Suprapubic skin (tissue), 4 donors: ENCODE measurements at places on chromosomes 16 and 17. TPM values are rescaled to one million over a fixed set of nuclear protein-coding genes. Genes with fewer than 3 reads are reported as not detected.

GRCh38 chr16:50932348-50932935 lies 190.6 kb downstream of the CYLD start:
- no peak for DNase-seq

The TBC1D3I gene
- total RNA-seq, result not detected

GRCh38 chr17:69300222-69300621 lies 26.7 kb downstream of the ABCA5 start:
- DNase-seq, result no peak

- peak; percentile 73 for DNase-seq
Observed at GRCh38 chr17:51165680-51166197, 472 bp upstream of the NME2 start.

DNA sequence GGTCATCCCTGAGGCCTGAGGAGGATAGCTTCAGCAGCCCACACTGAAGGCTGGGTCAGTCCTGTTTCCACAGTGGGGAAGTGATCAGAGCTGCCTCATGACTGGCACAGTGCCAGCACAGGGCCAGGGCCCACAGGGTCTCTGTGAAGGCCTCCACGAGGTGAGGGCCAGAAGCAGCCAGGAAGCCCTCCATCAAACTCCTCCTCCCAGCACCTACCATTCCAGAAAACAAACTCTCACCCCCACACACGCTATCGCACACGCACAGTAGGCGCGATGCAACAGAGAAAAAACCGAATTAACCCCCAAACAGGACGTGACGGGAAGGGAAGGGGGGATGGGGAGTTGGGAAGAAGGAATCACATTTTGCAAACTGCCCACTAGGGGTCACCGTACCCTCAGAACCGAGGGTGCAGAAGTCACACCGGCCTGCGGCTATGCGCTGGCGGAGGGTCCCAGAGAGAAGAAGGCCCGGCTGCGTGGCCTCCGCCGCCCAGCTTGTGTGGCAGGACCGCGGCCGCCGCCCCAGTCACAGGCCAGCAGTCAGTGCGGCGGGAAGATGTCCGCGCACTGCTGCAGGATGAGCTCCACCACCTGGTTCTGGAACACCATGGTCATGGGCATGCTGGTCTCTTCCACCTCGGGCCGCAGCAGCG lies 37.6 kb downstream of the ARHGAP27 start:
- no peak for DNase-seq

DNA sequence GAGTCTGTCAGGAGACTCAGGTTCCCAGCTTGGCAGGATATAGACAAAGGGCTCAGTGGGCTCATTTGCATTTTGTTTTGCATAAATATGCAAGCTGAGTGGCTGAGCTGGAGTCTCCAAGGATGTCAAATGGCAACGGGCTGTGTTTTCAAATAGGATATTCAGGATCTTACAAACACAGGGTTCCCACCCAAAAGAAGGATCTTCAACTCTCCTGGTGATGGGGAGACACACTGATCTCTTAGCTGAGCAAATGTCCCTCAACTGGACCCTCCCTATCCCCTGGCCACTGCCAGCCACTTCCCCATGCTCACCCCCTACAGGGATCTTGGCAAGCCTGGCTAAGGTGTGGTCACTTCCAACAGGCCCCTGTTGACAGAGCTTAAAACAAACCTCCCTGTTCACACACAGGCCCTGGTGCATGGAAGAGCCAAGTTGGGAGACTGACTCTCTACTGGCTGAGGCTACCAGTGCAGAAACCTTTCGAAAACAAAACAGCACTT lies 61.6 kb downstream of the SOX9 start:
- no peak for DNase-seq

The MYH1 gene
- not detected for total RNA-seq

- DNase-seq, result no peak
Observed at GRCh38 chr16:48617104-48617705, 7.2 kb upstream of the N4BP1 start.

GRCh38 chr16:80968386-80969113 lies 38.1 kb downstream of the CMC2 start:
- no peak for DNase-seq

The MYH8 gene
- total RNA-seq, result not detected

DNA sequence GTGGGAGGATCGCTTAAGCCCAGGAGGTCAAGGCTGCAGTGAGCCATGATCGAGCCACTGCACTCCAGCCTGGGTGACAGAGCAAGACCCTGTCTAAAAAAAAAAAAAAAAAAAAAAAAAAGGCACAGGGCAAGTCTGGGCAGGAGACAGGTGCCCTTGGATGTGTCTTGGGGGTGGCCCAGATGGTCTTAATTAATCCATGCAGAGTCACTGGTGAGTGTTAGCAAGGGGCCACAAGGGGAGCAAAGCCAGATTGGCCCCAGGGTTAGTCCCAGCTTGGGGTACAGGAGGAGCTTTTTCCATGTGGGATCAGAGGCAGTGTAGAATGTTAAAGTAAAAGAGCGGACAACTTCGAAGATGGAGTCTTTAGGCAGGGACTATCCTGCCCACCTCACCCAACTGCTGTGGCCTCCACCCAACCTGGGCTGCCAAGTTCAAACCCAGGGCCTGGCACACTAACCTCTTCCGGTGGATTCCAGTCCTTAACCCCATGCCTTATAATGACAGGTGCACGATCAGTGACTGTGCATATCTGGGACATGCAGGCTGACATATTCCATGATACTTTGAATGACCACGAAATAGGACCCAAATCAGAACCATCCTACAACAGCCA lies 32.2 kb upstream of the MFSD6L start:
- DNase-seq, result no peak

GRCh38 chr16:524274-525040 lies 3.1 kb upstream of the CAPN15 start:
- no peak for DNase-seq

The C17orf67 gene
- 0.52 TPM for total RNA-seq

DNA sequence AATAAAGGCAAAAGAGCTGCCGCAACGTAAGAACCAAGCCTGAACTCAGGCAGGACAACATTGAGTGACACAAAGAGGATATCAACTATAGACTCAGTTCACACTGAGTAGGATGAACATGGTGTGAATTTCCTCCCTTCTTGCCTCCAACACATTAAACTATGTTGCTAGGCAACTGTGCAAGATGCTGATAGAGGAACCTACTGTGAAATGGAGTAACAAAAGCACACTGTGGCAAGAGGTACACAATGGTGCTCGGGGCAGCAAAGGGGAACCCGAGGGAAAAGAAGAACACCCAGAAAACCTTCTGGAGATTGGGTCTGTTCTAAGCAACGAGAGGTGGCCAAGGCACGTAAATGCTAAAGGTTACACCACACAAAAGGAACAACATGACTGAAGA lies 34.1 kb downstream of the GRB2 start:
- DNase-seq, result no peak

The CCL4 gene
- not detected for total RNA-seq

DNA sequence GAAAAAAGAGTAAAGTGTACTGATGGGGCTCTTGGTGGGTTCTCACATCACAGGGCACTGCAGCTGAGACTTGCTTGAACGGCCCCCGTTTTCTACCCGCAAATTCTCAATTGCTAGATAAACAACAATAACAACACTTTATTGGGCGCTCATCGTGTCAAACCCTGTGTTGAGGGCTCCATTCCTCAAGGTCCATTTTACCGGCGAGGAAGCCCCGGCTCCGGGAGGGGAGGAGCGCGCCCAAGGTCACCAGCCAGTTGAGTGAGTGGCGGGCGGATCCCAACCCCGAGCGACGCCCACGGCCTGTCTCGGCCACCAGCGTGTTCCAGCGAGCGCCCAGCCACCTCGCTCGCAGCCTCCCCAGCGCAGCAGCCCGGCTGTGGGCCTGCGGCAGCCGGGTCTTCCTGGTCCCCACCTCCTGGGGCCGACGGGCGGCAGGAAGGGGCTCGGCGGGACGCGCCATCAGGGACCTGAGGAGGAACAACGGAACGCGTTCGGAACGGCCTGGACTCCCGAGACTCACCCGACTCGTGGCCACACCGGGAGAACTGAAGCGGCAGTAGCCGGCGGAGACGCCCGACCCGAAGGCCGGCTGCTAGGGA lies 373 bp downstream of the CMC2 start:
- DNase-seq, result peak; percentile 91

The RDM1 gene
- total RNA-seq, result not detected

DNA sequence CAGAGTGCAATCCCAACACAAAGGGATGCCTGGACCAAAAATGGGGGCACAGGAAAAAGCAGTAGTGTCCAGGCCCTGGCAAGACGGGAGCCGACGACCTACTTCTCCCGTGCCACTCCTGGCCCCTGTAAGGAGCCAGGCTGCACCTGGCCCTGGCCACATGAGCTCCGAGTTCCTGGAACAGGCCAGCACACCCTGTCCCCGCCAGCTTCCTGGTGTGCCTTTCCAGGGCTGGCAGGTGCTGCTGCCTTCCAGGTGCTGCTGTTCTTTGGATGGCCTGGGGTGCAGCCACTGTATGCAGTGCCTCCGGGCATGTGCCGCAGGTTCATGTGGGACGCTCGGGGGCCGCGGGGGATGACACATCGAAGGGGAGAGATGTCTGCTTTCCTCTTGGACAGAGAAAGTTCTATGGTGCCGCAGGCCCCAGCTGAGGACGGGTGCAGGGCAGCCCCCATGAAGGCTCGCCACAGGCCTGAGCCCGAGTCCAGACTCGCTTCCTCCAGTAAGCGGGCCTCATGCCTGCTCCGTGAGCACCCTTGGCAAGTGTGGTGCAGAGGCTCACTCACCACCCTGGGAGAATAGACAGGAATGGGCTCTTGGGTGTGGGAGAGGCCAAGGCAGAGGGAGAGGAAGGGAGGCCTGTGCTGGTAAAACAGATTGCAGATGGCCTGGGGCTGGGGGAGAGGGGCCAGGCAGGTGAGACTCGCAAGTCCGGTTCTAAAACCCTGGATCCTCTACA lies 54.7 kb upstream of the FASN start:
- no peak for DNase-seq

- DNase-seq, result no peak
Observed at GRCh38 chr16:57091975-57092785, at the start of gene CPNE2. Gene CPNE2, plus strand, starts transcription at chr16:57092583. Its CDS starts 18,160 bp downstream, at chr16:57110743.

- peak; percentile 93 for DNase-seq
Observed at GRCh38 chr17:63774141-63774968, at the start of gene DDX42. Gene DDX42, plus strand, starts transcription at chr17:63774170. Its CDS starts 12,880 bp downstream, at chr17:63787050.

The NPW gene
- total RNA-seq, result not detected
